ENCODE measurements at places on chromosomes 3 and 15.

DNA sequence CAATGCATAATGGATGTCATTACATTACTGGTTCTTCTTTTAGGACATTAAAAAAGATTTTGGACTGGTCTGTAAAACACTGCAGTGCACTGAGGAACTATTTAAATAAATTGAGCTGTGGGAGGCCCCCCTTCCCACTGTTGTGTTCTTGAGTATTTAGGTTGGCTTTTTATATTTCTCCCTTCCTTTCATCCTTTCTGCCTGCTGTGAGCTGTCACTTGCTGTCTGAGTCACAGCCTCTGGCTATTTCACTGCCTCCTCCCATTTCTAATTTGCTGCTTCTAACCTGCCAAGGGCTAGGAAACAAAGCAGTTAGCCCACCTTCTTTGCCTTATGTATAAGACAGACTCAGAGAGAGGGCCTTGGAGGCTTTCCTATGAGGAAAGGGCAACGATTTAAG, 89.0 kb upstream of the FNDC3B start:
- DNase-seq = no peak

DNA sequence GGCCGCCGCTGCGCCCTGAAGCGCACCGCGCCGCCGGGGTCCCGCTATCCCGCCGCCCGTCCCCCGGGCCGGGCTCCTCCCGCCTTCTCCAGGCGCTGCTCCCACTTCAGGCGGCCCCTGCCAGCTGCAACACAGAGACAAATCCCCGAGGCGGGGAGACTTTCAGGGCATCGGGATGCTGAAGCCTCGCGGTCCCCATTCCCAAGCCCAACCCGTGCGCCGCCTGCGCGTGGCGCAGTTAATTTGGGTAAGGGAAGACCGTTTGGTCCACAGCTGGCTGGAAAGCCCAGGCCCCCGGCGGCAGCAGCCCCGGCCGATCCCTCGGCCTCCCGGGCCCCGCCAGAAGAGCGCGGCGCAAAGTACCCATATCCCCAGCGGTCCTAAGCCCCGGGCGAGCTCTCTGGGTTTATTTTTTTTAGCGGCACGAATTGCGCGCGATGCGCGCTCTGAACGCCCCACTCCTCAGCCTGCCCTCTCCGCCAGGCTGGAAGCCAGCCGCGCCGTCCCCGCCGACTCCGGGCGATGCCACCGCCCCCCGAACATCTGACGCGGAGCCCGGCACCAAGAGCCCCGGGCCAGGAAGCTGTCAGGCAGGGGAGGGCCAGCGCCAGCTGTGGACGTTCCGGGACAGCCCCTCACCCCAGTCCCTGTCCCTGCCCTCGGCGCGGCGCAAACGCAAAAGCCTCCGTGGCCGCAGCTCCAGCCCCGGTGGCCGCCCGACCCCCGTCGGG, 517 bp downstream of the FBN1 start:
- peak; percentile 4 for DNase-seq

DNA sequence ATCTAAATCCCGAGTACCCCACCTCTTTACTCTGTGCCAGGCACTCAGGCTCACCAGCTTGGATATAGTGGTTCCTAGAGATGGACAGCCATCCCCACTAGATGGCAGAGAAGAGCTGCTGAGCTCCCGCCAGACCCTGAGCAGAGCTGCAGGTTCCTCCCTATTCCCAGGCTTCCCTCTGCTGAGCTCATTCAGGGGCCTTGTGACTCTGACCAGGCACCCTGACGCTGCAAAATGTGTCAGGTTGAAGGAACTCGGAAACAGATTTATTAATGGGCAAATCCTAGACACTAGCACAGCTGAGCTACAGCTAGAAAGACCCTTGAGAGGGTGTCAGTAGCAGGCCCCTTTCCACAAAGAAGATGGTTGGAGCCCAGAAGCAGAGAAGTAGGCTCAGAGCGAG, 38.2 kb upstream of the RHO start:
- DNase-seq = peak; percentile 73

- no peak for DNase-seq
Measured at GRCh38 chr15:22930782-22931484, 49.2 kb downstream of the CYFIP1 start.

GRCh38 chr3:150314248-150315004, 93.7 kb upstream of the TSC22D2 start:
- DNase-seq = no peak

DNA sequence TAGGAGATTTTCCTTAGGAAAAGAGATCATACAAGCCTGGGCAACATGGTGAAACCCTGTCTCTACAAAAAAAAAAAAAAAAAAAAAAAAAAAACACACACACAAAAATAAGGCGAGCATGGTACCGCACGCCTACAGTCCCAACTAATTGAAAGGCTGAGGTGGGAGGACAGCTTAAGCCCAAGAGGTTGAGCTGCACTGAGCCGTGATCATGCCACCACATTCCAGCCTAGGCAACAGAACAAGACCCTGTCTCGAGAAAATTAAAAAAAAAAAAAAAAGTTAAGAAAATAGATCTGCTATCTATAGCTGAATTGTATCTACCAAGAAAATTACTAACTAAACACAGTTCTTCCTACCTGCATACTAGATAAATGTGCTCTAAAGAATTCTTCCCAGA, 7.1 kb downstream of the MSL2 start:
- DNase-seq = no peak

DNA sequence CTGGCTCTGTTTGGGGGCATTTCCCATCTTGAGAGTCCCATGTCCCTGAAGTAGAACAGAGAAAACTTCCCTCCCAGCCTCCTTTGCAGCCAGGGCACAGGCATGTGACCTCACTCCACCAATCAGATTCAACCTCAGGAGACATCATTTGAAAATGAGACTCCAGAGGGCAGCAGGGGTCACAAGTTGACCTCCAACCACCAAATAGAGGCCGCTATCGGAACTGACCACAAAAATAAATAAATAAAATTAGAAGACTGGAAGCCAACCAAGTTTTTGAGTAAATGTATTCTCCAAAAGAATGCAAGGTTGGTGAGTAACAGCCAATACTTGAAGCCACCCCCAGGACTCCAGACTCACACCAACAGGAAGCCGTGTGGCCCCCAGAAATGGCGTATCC, 106.5 kb downstream of the CHSY1 start:
- no peak for DNase-seq

GRCh38 chr3:24270204-24270691, 224.4 kb downstream of the THRB start:
- peak; percentile 8 for DNase-seq

- DNase-seq = no peak
Measured at GRCh38 chr3:32336113-32336498, 55.5 kb upstream of the CMTM7 start.

- DNase-seq = no peak
Measured at GRCh38 chr3:143658861-143659260, 189.4 kb downstream of the SLC9A9 start.

- no peak for DNase-seq
Measured at GRCh38 chr3:177730814-177731213, 533.5 kb upstream of the TBL1XR1 start.

DNA sequence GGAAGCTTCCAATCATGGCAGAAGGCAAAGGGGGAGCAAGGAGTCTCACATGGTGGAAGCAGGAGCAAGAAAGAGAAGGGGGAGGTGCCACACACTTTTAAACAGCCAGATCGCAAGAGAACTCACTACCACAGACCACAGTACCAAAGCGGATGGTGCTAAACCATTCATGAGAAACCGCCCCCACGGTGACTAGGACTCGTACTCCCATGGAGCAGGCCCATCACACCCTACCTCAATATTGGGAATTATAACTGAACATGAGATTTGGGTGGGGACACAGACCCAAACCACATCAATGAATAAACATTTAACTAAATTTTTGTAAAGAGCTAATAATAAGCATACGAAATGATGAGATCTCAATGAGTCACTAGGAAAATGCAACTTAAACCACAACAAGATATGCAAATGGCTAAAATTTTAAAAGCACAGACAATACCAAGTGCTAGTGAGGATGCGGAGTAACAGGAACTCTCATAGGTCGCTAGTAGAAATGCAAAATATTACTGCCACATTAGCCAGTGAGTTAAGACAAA, 10.0 kb downstream of the MRPS25 start:
- DNase-seq = no peak

DNA sequence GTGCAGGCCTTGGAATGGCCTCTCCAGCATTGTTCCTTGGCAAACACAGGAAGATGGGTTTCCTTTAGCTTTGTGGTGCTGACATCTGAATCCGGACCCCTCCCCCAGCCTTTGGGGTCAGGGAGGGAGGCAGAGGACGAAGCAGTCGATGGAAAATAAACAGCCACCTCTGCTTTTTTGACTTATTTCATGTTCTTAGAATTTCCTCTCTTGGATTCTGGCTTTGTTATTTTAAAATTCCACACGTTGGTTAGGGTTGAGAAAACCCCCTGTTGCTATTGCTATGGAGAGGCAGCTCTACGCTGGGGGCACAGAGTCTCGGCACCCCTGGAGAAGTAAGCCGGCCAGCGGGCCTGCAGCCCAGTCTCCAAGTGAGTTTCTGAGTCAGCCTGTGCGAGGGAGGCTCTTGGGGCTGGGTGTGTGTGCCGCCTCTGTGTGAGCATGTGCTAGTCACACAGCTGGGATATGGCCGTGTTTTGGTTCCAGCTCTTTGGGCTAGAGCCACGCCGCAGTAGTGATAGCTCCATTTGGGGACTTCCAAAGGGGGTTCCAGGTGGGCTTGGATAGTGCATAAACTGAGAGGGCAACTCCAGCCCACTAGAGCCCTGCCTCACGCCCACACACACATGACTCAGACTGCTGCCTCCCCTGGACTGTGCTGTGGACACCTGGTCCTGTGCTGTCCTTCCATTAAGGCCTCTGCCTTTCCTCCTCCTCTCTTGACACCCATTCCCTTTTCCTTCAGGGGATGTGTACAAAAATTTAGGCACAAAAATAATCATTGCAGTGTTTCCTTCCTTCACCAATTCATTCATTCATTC, 58.8 kb downstream of the AMOTL2 start:
- DNase-seq = no peak
